Hematopoietic multipotent progenitor cell treated with erythropoietin and hydrocortisone succinate and interleukin-3 and kit ligand, for 8 days (in vitro differentiated cells): ENCODE measurements at places on chromosomes 6 and 20.

DNA sequence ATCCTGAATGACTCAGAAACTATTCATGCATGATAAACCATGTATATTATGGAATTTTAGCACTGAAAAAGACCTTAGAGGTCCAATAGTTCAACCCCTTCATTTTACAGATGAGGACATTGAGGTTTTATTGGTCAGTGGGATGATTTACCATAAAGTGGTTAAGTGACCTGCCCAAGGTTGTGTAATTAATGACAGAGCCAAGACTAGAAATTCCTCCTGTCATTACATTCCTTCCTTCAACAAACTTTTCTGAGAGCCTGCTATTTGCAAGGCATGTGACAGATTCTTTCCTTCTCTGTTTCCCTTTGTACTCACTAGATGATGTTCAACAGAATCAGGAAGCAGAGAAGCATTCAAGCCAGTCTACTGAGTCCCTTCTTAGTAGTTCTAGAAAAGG, 170.7 kb upstream of the KCNK16 start:
- no peak for DNase-seq

GRCh38 chr6:44730771-44731391, 343.4 kb downstream of the CDC5L start:
- DNase-seq: no peak

- DNase-seq: no peak
These were observed 13.7 kb upstream of the RTF2 start for GRCh38 chr20:56454754-56455153.

DNA sequence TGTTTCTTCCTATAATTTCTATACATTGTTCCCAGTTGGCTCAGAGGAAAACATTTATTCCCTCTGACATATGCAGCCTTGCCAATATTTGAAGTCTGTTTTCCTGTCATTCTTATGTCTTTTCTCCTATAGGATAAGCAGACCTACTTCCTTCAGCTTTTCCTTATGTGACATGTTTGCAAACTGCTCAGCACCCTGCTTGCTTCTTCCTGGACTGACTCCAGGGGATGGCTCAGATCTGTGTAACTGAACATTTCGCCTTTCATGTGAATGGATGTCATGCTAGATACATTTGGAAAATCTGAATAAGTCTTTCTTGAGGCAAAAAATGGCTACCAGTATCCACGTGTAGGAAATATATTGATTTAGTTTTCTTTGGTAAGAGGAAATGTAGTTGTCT, 113.2 kb downstream of the CARMIL1 start:
- no peak for DNase-seq

- no peak for DNase-seq
These were observed 328.5 kb upstream of the QKI start for GRCh38 chr6:163085861-163086623.

DNA sequence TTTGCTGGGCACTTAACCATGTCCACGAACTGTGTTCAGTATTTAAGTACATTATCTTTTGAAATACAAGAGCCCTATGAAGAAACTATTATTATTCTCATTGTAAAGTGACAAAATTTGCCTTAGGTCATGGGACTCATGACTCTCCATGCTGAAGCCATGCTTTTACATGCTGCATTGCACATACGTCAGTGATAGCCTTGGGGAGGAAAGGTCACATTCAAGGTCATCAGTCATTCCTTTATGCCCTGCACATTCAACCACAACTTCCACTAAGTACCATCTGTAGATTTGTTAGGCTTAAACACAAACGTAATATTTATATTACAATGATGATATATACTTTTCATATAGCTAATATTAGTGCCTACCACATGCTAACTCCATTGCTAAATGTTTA, 292.7 kb downstream of the TBC1D7 start:
- no peak for DNase-seq

- DNase-seq: no peak
These were observed 31.5 kb downstream of the PYGB start for GRCh38 chr20:25279403-25279802.

DNA sequence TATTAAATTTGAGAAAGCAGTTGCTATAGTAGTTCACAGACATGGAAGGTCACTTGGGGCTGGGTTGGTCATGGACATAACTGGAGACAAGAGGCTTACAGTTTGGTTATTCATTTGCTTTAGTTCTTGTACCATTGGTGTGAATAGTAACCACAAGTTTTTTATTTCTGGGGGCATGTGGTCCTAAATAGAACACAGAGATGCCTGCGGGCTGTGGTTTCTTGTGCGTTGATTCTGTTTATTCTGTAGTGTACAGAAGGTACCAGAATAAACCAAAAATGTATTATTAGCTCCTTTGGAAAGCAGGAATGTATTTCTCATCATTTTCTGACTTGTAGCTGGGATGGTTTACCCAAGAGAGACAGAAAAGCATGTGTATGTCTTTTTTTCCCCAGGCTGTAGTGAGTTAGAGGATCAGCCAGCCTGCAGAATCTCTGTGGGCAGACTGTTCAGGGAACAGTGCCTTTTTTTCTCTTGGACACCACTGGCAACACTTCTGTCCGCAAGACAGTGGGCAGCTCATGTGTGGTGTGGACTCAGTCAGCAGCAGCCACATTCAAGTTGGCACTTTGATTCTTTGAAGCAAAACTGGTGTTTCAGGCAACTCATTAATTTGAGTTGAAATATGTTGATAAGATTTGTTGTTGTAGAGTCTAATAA, 122.1 kb downstream of the LRRC1 start:
- no peak for DNase-seq

- no peak for DNase-seq
These were observed 56.0 kb downstream of the CLIC5 start for GRCh38 chr6:45959534-45960145.
